HepG2 (cell line): ENCODE measurements at places on chromosomes 2 and 18. TPM values are rescaled to one million over a fixed set of nuclear protein-coding genes. Genes with fewer than 3 reads are reported as not detected.
A peak's percentile ranks its signal among the peaks of the same experiment; 100 is the strongest.

The RMDN2 gene
- polyA plus RNA-seq = 1.9 and 2.3 TPM in 2 replicates

DNA sequence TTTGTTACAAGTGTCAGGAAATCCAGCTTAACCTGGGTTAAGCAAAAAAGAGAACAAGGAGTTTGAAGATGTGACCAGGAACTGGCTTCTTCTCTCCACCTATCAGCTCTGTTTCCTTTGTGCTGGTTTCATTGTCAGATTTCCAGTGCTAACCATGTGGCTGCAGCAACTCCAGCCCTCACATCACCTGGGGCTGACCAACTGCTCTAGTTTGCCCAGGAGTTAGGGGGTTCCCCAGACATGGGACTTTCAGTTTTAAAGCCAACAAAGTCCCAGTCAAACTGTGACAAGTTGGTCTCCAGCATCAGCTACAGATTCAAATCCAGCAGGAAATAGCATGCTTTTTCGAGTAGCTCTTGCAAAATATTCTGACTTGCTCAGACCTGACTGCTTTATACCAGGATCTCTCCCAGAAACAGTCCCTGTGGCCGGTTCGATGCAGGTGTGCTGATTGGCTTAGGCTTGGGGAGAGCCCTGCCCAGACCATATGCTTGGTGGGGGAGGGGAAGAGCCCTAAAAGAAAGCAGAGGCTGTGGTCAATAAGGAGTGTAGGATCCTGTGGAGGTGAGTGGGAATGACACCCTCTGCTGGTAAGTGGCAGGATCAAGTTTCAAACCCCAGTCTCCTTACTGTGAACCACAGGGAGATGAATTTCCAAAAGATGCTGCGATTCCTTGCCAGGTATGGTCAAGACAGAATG, 49.5 kb downstream of the KCNE4 start:
- H3K27ac ChIP-seq = no peak overlapping the region
- DNase-seq = peak; percentile 31
- no peak overlapping the region for H3K4me3 ChIP-seq
- no peaks in the 10 kb centered on the region for H3K36me3 ChIP-seq

The RSAD2 gene
- polyA plus RNA-seq = not detected in 2 replicates

DNA sequence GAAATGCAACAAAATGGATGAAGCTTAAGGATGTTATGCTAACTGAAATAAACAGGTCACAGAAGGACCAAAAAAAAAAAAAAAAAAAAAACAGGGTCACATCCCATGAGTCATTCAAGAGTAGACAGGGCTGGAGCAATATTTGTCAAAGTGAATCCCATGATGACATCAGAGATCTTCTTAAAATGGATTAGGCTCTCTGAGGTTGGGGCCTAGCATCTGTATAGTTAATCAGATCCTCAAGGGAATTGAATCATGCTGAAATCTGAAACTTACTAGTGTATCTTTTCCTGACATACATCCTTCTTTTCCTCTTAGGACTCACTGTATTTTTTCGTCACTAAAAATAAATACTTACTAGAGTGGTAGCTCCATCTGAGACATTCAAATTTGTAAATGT, 380.6 kb upstream of the NXPH2 start:
- no peaks in the 10 kb centered on the region for H3K27me3 ChIP-seq
- H3K36me3 ChIP-seq = no peaks in the 10 kb centered on the region
- no peak for DNase-seq
- H3K27ac ChIP-seq = no peak overlapping the region
- H3K4me1 ChIP-seq = no peaks in the 10 kb centered on the region
- H3K4me3 ChIP-seq = no peak overlapping the region

GRCh38 chr2:38376346-38377049, 575 bp downstream of the ATL2 start:
- peaks cover 77% of the 10 kb centered on the region for H3K4me1 ChIP-seq
- no peaks in the 10 kb centered on the region for H3K36me3 ChIP-seq
- H3K27me3 ChIP-seq = no peaks in the 10 kb centered on the region
- DNase-seq = peak; percentile 73
- peak overlapping the region; percentile 90 for H3K27ac ChIP-seq

The EN1 gene
- polyA plus RNA-seq = not detected in 2 replicates

The ABCG5 gene
- polyA plus RNA-seq = 38.8 and 39.0 TPM in 2 replicates

GRCh38 chr2:21011453-21011852, 32.4 kb downstream of the APOB start:
- peaks cover 30% of the 10 kb centered on the region for H3K4me1 ChIP-seq
- H3K27ac ChIP-seq = no peak overlapping the region
- peaks cover 62% of the 10 kb centered on the region for H3K36me3 ChIP-seq
- H3K27me3 ChIP-seq = no peaks in the 10 kb centered on the region
- H3K4me3 ChIP-seq = no peak overlapping the region

DNA sequence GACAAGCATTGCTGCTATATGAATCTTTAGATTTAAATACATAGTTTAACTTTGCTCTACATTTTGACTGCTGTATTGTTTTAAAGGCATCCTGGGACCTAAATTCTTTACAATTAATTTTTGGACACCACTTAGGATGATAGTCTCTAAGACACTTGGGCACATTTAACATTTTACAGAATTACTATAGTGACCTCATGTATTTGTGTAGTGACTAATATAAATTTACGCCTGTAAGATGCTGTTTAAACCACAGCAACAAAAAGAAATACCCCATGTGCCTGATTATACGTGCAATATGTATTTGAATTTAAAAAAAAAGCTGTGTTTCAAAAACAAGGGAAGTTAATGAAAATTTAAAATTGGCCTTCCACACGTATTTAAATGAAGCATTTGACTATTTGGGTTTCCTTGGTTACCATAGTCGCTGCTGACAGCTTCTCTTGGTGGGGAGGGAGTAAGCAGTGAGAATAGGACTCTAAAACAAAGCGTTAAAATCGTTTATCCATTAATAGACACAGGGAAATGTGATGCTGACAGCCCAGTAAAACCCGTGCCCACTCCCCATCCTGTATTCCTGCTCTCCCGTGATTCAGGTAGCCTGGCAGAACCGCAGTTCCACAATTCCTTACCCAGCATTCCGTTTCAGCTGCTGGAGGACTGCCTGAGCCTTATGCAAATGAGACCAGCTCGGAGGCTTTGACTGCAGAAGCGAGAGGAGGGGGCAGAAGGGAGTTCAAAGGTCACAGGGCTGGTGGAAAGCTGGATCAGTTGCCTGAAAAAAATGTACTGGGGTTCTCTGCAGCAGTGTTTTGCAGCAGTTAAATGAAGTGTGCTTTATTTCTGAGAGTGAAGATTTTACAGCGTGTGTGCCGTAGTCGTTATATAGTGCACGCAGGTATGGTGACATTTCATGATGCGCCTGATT, 104.3 kb downstream of the CSRNP3 start:
- no peak overlapping the region for H3K27ac ChIP-seq
- no peaks in the 10 kb centered on the region for H3K27me3 ChIP-seq
- H3K36me3 ChIP-seq = no peaks in the 10 kb centered on the region
- H3K4me1 ChIP-seq = peaks cover 14% of the 10 kb centered on the region

GRCh38 chr18:8833480-8833879, 128.1 kb downstream of the MTCL1 start:
- no peak overlapping the region for H3K4me3 ChIP-seq
- H3K36me3 ChIP-seq = no peaks in the 10 kb centered on the region
- no peaks in the 10 kb centered on the region; the same call in 1 of the 2 replicates for H3K27me3 ChIP-seq
- no peaks in the 10 kb centered on the region for H3K4me1 ChIP-seq

DNA sequence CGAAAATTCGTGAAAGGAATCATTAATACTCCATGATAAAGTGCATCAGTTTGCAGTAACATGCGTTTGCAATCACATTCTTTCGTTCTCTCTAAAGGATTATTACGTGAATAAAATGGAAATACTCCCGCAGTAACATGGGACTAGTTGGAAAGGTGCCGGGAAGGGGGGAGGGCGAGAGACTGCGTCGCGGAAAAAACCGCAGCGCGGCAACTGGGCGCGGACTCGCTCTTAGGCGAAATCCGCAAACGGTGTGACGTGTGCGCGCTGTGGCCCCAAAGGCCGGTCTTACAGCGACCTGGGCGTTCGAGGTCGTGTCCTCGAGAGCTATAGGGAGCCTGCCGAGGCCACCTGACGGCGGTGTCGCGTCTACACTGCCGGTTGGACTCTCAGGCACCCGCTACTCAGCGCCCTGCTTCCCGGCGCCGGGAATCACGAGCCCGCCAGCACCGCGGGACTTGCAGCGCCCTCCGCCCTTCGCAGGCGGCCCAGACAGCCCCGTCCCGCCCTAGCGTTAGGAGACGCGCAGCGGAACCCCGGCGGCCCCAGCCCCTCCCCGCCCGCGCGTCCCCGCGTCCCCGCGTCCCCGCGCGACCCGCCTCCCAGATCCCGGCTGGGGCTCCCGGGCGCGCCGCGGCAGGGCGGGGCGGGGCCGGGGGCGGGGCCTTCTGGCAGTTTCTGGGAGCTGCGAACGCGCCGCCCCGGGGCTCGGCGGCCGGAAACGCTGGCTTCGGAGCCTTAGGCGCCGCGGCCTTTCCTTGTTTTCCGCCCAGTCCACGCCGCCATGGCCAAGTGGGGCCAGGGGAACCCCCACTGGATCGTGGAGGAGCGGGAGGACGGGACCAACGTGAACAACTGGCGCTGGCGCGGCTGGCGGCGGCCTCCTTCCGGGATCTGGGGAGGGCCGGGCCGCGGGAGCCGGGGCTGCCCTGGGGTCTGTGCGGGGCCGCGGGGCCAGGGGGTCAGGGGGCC, 15.1 kb downstream of the C2orf74 start:
- H3K36me3 ChIP-seq = peaks cover 26% of the 10 kb centered on the region
- H3K27ac ChIP-seq = peak overlapping the region; percentile 93
- H3K4me1 ChIP-seq = peaks cover 63% of the 10 kb centered on the region
- H3K27me3 ChIP-seq = no peaks in the 10 kb centered on the region
- peak; percentile 94 for DNase-seq
- H3K4me3 ChIP-seq = peak overlapping the region; percentile 85

GRCh38 chr2:160352500-160352899, 141.1 kb downstream of the RBMS1 start:
- H3K27me3 ChIP-seq = no peaks in the 10 kb centered on the region
- DNase-seq = no peak
- no peak overlapping the region for H3K4me3 ChIP-seq
- H3K4me1 ChIP-seq = no peaks in the 10 kb centered on the region
- H3K36me3 ChIP-seq = peaks cover 7% of the 10 kb centered on the region

DNA sequence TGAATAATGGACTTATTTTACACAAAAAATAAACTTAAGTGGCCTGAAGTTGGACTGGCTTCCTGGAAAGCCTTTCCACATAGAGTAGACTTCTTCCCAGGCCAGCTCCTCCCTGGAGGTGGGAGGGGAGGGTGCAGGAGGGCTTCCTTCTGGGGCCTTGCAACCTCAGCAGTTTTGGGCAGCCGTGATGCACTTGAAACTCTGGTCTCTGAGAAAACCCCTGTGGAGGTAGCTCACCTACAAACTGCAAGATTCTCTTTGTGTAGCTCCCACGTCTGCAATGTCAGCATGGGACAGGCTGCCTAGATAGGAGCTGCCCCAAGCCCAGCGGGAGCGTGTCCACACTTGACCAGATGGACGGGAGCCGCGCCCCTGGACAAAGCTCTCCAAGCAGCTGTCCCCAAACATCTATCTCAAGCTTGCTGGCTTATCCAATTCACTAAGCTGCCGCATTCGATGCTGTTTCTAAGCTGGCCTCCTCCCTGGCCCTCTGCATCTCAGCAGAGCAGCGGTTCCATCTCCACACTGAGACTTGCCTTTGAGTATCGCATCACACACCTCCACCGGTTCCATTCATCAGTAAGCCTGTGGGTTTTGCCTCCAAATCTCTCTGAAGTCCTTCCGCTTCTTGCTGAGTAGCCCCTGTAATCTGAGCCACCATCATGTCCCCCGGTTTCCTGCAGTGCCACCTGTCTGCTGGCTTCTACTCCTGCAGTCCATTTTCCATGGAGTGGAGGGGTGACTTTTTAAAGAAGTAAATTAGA, 1.6 kb upstream of the LPIN1 start:
- peaks cover 75% of the 10 kb centered on the region for H3K4me1 ChIP-seq
- H3K4me3 ChIP-seq = peak overlapping the region; percentile 71
- no peaks in the 10 kb centered on the region for H3K36me3 ChIP-seq
- H3K27ac ChIP-seq = peak overlapping the region; percentile 34
- DNase-seq = peak; percentile 79

- no peaks in the 10 kb centered on the region for H3K36me3 ChIP-seq
- no peak overlapping the region for H3K4me3 ChIP-seq
These were observed 29.7 kb downstream of the CARF start for GRCh38 chr2:202941771-202942170.
